ENCODE measurements at places on chromosomes 3 and 15.

DNA sequence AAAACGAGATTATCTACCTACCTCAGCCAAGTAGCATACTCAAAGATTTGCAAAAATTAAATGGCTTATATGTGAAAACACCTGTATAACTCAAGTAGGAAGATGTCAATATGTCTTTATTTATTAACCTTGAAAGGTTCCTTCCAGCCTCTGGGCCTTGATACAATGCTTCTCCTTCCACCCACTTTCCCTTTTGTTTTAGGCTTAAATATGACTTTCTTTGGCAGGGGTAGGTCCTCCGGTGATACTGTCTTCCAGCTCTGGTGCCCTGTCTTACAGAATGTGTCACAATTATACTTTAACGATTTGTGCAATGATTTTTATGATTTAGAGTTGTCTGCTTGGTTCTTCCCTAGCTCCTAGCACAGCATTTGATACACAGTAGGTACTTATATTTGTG is 4.1 kb downstream of the LINS1 start:
- DNase-seq: no peak

DNA sequence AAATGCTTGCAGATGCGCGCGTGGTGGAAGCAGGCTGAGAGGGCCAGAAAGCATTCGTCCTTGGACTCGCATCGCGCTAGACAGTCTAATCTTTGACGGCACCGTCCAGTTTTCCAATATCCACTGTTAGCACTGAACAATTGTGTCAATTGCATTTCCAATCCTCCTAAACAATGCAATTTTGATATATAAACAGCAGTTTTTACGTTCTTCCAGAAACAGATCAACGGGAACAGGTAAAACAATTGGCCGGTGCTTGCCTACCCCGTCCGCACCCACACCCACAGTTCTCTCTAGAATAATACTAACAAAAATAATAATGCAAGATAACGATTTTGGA is 17.2 kb downstream of the CPN2 start:
- DNase-seq: no peak

- DNase-seq: no peak
These were observed 59.6 kb upstream of the ZBTB38 start for GRCh38 chr3:141308588-141309218.

GRCh38 chr3:197447057-197447456 is 108.7 kb downstream of the BDH1 start:
- DNase-seq: no peak

GRCh38 chr3:176009256-176009655 is 1150.1 kb downstream of the NAALADL2 start:
- DNase-seq: no peak

Data from foreskin melanocyte (primary cell).